ENCODE measurements at places on chromosomes 1 and 21.
A peak's percentile ranks its signal among the peaks of the same experiment; 100 is the strongest.

- peak; percentile 35 for DNase-seq
Observed at GRCh38 chr1:43783096-43783670, 75.8 kb downstream of the ST3GAL3 start.

GRCh38 chr1:237071641-237072420 is 29.8 kb downstream of the RYR2 start:
- DNase-seq: no peak

DNA sequence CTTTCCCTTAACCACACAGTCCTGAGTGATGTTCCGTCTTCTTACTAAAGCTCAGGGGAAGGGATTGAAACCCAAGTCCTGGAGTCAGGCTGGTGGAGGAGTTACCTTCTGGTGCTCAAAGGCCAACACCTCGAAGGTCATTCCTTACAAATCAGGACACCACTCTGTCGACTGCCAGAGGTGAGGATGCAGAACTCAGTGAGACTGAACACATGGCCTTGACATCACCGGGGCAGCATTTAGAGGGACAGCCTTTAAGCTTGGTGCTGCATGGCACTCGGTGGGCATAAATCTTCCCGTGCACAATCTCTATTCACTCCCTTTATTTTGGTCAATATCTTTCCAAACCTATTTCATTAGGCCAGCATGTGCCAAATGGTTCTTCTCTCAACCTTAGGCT is 130.9 kb downstream of the ASTN1 start:
- DNase-seq: no peak

- DNase-seq: peak; percentile 44
Observed at GRCh38 chr1:109040989-109041620, 797 bp downstream of the WDR47 start.

DNA sequence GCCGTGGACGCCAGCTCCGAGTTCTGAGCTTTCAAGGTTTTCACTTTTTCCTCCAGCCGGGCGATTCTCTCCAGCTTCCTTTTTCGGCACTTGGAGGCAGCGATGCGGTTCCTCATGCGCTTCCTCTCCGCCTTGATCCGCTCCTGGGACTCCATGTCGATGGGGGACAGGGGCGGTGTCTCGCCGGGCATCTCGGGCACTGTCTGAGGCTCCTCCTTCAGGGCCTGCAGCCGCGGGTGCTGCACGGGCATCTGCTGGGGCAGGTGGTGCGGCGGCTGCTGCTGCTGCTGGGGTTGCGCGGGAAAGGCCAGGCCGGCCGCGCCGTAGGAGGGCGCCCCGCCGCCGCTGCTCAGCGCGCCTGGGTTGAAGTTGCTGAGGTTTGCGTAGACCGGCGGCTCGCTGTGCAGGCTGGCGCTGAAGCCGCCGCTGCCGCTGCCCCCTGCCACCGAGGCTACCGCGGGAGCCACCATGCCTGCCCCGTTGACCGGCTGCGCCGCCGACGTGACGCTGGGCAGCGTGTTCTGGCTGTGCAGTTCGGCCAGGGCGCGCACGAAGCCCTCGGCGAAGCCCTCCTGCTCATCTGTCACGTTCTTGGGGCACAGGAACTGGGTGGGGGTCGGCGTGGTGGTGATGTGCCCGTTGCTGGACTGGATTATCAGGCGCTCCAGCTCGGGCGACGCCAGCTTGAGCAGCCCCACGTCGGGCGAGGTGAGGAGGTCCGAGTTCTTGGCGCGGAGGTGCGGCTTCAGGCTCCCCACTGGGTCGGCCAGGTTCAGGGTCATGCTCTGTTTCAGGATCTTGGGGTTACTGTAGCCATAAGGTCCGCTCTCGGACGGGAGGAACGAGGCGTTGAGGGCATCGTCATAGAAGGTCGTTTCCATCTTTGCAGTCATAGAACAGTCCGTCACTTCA is 1.4 kb downstream of the JUN start:
- DNase-seq: peak; percentile 71

- peak; percentile 40 for DNase-seq
Observed at GRCh38 chr1:107817935-107818334, 147.0 kb downstream of the VAV3 start.

- no peak for DNase-seq
Observed at GRCh38 chr1:51242546-51242945, 6.5 kb downstream of the RNF11 start.

- no peak for DNase-seq
Observed at GRCh38 chr1:234992065-234992464, 136.6 kb downstream of the TOMM20 start.

- no peak for DNase-seq
Observed at GRCh38 chr1:110898734-110899457, 25.9 kb downstream of the CD53 start.

- no peak for DNase-seq
Observed at GRCh38 chr1:9538669-9539164, 548 bp upstream of the SLC25A33 start.

- DNase-seq: no peak
Observed at GRCh38 chr1:161803181-161803580, 37.1 kb downstream of the ATF6 start.

DNA sequence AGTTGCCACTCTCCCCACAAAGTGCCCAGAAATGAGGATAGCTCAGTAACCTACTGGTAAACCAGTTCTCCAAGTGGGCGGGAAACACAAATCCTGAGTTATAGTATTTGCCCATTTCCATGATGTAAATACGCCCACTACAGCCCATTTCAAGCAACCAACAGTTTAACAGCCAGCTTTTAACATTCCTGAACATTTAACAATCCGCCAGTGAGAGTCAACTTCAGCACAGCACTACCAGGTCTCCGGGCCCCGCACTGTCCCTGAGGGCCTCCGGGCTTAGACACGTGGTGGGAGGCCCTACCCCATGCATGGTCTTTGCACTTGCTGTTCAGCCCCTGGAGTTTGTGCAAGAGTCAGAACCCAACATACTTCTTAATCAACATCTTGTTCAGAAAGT is 132.0 kb upstream of the CTTNBP2NL start:
- no peak for DNase-seq
